Neural cell (in vitro differentiated cells): ENCODE measurements at places on chromosomes 1 and 21. TPM values are rescaled to one million over a fixed set of nuclear protein-coding genes. Genes with fewer than 3 reads are reported as not detected.

Gene ZNF697
- polyA plus RNA-seq: 61.8 and 69.6 TPM in 2 replicates

Gene PLA2G4A
- 0.52 TPM in 1 of 2 replicates, not detected in the other for polyA plus RNA-seq

Gene PRAMEF13
- not detected in 2 replicates for polyA plus RNA-seq

Gene CACHD1
- polyA plus RNA-seq: 11.1 and 12.7 TPM in 2 replicates

Gene PDPN
- 0.16 and 0.63 TPM in 2 replicates for polyA plus RNA-seq

Gene PGBD5
- 16.3 and 17.3 TPM in 2 replicates for polyA plus RNA-seq

Gene C1QA
- not detected in 2 replicates for polyA plus RNA-seq

Gene FAM151A
- polyA plus RNA-seq: not detected in 2 replicates

Gene TPM3
- 339 and 356 TPM in 2 replicates for polyA plus RNA-seq

Gene MAP1LC3C
- 0.44 and 0.50 TPM in 2 replicates for polyA plus RNA-seq

Gene RSPO1
- polyA plus RNA-seq: 0.14 TPM in 1 of 2 replicates, not detected in the other

Gene PRAMEF4
- polyA plus RNA-seq: not detected in 2 replicates

Gene UBE2U
- polyA plus RNA-seq: not detected in 2 replicates

Gene KDM1A
- polyA plus RNA-seq: 276 and 304 TPM in 2 replicates

Gene KRTAP6-2
- polyA plus RNA-seq: not detected in 2 replicates

Gene DIO1
- polyA plus RNA-seq: not detected in 2 replicates

Gene SMPDL3B
- 0.56 TPM in 1 of 2 replicates, not detected in the other for polyA plus RNA-seq

Gene CATSPERE
- polyA plus RNA-seq: 5.6 and 6.7 TPM in 2 replicates

Gene GBP4
- not detected in 2 replicates for polyA plus RNA-seq

Gene TMCC2
- 32.2 and 34.4 TPM in 2 replicates for polyA plus RNA-seq

Gene COL11A1
- polyA plus RNA-seq: 1.3 and 4.6 TPM in 2 replicates

Gene LRRC38
- not detected in 2 replicates for polyA plus RNA-seq

Gene IGSF21
- 2.2 and 2.4 TPM in 2 replicates for polyA plus RNA-seq

Gene AQP10
- not detected in 2 replicates for polyA plus RNA-seq

Gene CELA2B
- not detected in 2 replicates for polyA plus RNA-seq

Gene LORICRIN
- 0.42 and 1.3 TPM in 2 replicates for polyA plus RNA-seq

Gene SH2D1B
- polyA plus RNA-seq: not detected in 2 replicates

Gene TTC13
- polyA plus RNA-seq: 33.8 and 36.7 TPM in 2 replicates

Gene AMIGO1
- polyA plus RNA-seq: 12.0 and 12.6 TPM in 2 replicates

Gene MIXL1
- polyA plus RNA-seq: not detected in 2 replicates

Gene TTC4
- 22.5 and 27.2 TPM in 2 replicates for polyA plus RNA-seq

Gene DTL
- polyA plus RNA-seq: 0.76 and 1.1 TPM in 2 replicates

Gene AVPR1B
- not detected in 2 replicates for polyA plus RNA-seq

Gene USP24
- 29.5 and 32.5 TPM in 2 replicates for polyA plus RNA-seq

Gene SRP9
- polyA plus RNA-seq: 1,603 and 1,838 TPM in 2 replicates

Gene DHRS3
- polyA plus RNA-seq: 0.22 TPM in 1 of 2 replicates, not detected in the other

Gene USH2A
- polyA plus RNA-seq: 0.10 and 0.17 TPM in 2 replicates

Gene ABCA4
- not detected in 2 replicates for polyA plus RNA-seq

Gene OR2T33
- polyA plus RNA-seq: not detected in 2 replicates

Gene RPS6KA1
- polyA plus RNA-seq: 4.9 and 7.9 TPM in 2 replicates

Gene KCNH1
- polyA plus RNA-seq: 2.3 and 3.9 TPM in 2 replicates

Gene CD1C
- polyA plus RNA-seq: not detected in 2 replicates

Gene TMPRSS3
- polyA plus RNA-seq: 0.12 TPM in 1 of 2 replicates, not detected in the other

Gene PLA2G2C
- not detected in 2 replicates for polyA plus RNA-seq

Gene NCDN
- polyA plus RNA-seq: 66.1 and 73.5 TPM in 2 replicates

Gene PAPPA2
- polyA plus RNA-seq: 0.36 and 0.59 TPM in 2 replicates

Gene OR2T11
- polyA plus RNA-seq: not detected in 2 replicates

Gene KLHDC7A
- polyA plus RNA-seq: 0.04 TPM in 1 of 2 replicates, not detected in the other

Gene RAB7B
- not detected in 2 replicates for polyA plus RNA-seq

Gene KIRREL1
- 12.9 and 15.7 TPM in 2 replicates for polyA plus RNA-seq

Gene G0S2
- polyA plus RNA-seq: 0.33 TPM in 1 of 2 replicates, not detected in the other

Gene NPHP4
- polyA plus RNA-seq: 17.1 and 21.5 TPM in 2 replicates

Gene HSPB7
- polyA plus RNA-seq: 0.10 TPM in 1 of 2 replicates, not detected in the other

Gene GJA9
- polyA plus RNA-seq: not detected in 2 replicates

Gene SLC5A3
- 17.0 and 18.2 TPM in 2 replicates for polyA plus RNA-seq

Gene PBX1
- polyA plus RNA-seq: 42.4 and 48.1 TPM in 2 replicates

Gene SCYL3
- polyA plus RNA-seq: 11.0 and 13.1 TPM in 2 replicates

Gene WDR77
- 53.8 and 63.6 TPM in 2 replicates for polyA plus RNA-seq

Gene DISP3
- polyA plus RNA-seq: 14.9 and 21.8 TPM in 2 replicates
